ENCODE measurements at places on chromosomes 13 and 19.
A peak's percentile ranks its signal among the peaks of the same experiment; 100 is the strongest.

GRCh38 chr19:58037927-58038687 lies 4.3 kb downstream of the ZSCAN1 start:
- no peak for DNase-seq

DNA sequence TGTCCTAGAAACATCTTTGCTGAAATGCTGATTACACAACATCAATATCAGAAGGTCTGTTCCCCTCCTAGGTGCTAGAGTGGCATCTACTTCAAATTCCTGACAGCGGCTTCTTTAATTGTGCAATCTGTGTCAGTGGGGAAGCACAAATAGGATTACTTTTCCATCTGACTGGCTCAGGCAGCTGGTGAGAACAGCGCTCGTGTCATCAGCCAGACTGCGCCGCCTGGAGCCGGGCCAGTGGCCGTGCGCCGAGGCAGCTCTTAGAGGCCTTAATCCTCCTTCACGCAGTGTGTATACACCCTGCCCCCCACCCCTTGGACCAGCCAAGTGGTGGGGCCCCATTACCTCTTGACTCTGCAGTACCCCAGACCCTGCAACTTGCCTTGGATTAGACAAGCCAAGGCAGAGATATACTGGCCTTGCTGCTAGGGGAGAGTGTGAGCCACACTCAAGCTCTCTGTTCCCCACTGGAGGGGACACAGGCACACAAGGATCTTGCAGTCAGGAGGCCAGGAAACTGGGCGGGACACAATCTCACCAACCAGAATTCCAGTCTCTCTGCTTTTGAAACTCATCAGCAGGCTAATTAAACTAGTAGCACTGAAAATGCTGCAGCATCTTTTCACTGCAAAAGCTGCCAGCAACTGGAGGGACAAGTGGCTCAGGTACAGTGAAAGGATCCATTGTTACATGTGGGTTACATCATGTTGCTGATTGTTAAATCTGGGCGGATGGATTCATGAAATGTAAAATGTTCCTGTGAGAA lies 48.9 kb upstream of the EPHX3 start:
- no peak for DNase-seq

DNA sequence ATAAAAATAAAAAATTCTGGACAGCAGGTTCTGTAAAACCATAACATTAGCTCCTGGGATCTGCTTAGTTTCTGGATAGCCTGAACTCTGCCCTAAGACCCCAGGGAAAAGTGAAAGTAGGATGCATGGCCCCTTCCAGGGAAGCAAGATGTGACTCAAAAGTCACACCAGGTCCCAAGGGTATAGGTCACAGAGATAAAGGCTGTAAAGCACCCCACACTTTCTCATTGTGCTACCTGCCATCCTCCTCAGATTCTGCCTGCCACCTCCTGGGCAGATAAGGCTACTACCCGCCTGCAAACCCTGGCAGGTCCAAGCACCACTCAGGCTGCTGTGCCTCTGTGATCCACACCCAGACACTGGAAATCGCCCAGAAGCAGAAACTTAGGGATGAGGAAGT lies 20.6 kb downstream of the FFAR2 start:
- peak; percentile 72 for DNase-seq

DNA sequence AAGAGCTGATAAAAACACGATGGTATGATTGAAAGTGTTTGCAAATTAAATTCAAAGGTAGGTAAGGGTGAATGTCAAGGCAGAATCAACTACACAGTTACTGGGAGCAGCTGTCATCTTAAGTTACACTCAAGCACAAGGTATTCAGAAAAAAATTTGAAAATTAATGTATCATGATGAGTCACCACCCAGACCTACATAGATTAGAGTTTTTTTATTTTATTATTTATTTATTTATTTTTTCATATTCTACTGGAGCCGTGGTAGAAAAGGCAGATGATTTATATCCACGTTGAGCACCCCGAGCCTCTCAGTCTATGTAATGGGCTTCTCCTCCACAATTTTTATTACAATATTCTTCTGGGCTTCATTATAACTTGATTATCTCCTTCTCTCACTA lies 728.9 kb upstream of the ARGLU1 start:
- DNase-seq, result no peak

- no peak for DNase-seq
These were observed 6.1 kb upstream of the ERVV-1 start for GRCh38 chr19:53007606-53008005.

DNA sequence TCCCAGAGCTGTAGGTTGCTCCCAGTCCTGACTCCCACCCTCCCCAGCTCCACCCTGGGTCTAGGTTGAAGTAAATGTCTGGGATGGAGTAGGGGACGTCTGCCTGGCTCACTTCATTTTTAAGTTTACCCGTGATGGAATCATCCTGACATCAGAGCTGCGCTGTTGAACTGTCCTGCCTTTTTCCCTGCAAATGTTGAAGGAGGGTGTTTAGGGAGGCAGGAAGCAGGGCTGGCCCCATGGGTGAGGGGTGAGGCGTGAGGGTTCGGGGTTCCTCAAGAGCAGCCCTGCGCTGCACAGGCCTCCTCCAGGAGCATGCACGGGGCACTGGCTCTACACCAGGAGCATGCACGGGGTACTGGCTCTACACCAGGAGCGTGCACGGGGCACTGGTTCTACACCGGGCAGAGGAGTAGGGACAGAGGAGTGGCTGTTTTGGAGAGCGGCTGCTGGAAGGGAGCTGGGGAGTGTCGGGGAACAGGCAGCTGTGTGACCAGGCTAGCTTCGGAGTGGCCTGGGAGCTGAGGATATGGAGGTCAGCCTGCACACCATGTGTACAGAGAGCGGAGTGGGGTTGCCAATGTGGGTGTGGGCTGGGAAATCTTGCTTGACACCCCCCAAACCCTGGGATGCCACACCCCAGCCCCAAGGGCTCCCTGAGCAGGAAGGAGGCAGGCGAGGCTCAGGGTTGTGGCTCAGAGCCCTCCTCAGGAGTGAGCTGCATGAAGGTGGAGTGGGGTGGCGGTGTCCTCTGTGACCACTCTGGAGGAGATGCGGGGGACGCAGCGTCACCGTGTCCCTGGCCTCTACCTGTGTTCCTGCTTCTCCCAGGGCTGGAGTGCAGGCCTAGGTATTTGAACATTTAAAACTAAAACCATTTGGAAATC lies 63.3 kb downstream of the GPR12 start:
- no peak for DNase-seq

DNA sequence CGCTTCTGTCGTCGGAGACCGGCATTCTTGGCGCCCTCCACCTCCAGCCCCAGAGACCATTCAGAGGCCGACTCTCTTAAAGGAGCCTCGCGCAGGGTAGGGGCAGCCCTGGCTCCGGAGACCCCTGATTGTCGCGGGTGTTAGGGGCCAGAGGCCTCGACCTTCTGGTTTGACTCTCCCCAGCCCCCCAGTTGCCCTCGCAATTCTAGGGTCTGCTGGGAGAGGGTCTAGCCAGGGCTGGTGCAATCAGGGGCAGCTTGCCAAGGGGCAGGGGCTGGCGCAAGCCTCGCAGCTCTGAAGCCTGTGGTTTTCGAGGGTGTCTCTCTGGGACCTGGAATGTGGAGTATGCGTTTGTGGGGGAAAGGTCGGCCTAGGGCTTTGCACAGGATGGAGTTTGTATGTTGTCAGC lies 1.6 kb upstream of the SLC7A10 start:
- DNase-seq, result no peak

DNA sequence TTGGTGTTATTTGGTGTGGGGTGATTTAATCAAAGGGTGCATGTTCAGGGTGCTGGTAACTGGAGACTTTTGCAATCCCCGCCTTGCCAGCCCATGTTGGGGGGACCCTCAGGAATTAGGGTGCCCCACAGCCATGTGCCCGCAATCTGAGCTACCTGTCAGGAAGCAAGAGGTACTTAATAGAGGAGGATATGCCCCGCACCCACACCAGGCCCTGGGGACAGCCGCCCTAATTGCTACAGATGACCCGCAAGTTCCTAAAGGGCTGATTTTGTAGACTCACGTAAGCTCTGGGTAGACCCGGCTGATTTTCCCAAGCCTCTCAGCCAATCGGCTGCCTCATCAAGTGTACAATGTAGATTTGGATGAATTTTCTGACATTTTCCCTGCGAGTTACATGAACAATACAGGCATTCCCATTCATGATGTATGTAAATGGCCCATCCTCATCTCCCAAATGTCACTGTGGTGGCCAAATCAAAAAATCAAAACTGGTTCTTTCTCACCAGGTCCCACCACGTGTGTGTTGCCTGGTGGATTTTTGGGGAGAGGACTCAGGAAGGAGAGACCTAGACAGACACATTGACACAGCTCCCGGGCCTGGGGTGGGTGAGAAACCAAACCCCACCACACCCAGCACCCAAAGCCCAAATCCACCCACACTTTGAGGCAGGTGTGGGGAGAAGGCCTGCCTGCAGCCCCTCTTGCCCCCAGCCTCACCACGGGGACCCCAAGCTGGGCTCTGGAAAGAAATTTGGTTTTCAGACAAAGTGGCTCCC lies 119.2 kb upstream of the SPACA7 start:
- DNase-seq, result no peak

DNA sequence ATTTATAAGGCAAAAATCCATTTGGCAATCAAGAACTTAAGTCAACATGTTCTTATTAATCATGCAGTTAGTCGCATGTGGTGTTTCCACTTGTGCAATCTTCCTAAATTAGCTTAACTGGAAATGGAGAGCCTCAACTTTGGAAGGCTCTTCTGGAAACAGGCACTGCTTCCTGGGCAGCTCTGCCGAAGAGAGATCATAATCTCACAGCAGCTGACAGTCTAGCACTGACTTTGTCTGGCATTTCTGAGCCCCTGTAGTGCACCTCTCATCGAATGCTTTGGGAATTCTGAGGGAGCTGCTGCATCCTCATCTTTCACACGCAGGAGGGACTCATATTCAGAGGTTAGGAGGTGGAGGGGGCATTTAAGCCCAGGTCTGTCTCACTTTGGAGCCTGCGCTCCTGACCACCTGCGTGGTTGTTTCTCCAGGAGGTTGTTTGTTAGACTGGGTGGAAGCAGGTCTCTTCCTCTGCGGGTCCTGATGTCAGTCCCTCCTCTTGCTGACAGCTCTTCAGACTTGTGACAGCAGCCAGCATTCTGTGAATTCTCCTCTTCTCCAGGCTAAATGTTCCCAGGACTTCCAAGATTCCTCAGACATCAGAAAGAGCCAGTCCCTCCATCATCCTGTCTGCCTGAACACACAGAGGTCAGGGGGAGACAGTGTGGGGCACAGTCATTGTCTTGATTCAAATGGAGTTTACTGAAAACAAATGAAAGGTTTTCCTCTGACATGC lies 100.4 kb upstream of the GJB6 start:
- no peak for DNase-seq

GRCh38 chr13:49218493-49219051 lies 1.6 kb upstream of the MLNR start:
- no peak for DNase-seq

DNA sequence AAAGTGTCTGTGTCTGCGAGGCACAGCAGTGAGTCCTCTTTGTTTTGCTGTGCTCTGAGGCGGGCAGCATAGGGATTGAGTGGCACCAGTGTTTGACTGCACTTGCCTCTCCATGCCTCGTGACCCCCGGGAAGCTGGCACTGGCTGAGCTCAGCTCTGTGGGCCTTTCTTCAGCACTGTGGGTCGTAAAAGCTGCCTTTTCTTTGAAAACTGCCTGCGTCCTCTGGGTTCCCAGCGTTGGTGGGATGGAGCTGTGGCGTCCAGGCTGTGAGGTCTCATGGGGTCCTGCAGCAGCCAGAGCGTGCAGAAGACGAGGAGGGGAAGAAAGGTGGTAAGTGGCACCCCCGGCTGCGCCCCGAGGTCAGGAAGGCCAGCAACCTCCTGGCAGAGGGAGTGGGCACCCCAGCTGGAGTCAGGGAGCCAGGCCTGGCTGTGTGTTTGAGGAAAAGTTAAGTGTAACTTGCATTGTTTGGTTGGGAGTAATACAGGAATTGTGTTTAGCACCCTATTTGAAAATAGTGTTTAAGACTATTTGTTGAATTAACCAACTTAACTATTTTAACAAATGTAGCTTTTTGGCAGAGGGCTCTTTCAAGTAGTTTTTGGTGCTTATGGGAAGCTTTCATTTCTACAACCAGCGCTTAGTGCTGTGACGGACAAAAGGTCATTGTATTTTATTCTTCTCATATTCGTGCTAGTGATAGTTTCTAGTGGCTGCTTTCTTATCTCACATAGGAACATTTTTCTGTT lies 79.3 kb upstream of the TEX29 start:
- DNase-seq, result no peak

DNA sequence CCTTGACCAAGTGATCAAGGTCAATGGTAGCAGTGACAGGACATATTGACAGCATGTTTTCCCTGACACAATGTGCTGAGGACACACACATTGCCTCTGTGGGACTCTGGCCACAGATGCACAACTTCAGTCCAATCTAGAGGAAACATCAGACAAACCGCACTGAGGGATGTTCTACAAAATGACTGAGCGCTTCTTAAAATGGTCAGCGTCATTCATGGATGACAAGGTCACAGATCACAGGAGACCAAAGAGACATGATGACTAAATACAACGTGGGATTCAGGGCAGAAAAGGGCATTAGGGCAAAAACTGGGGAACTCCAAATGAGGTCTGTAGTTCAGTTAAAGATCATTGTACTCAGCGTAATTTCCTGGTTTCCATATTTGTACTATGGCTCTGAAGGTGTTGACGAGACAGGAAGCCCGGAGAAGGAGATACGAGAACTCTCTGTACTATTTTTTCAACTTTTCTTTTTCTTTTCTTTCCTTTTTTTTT lies 20.6 kb downstream of the PBX4 start:
- DNase-seq, result no peak

GRCh38 chr13:83168590-83168989 lies 713.7 kb downstream of the SLITRK1 start:
- no peak for DNase-seq

DNA sequence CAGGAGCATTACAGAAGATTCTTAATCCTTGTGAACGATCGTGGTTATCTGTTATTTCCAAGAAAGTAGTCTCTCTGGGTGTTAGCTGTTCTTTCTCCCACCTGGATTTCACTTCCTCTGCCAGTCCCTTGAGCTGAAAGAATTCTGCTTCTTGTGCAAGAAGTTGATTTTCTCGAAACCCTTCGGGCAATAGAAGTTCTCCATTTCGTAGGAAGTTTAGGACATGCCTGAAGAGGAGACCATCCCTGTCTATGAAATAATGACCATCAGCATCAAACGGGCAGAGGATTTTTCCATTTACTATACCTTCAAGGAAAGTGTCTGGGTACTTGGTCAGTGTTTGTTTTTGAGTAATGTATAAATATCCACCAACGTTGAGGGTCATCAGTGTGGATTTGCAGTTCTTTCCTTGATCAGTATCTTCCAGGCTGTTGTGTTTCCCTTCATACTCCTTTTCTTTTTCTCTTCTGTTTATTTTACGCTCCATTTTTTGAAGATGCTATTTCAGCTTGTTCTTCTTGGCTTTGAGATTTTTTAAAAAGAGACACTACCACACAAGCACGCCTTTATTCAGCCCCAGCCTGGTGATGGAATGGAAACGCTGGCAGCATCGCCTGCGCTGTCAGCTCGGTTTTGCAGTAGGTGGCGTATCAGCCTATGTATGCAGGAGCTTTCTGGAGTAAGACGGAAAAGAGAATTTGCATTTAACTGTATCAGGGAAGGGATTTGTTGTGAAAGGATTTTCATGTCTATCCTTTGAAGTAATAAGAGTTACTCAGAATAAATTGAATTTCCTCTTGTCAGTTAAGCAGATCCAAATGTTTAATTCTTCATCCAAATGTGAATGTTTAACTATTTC lies 6.5 kb downstream of the KCTD4 start:
- DNase-seq, result no peak

GRCh38 chr13:112734696-112735547 lies 45.1 kb downstream of the ATP11A start:
- no peak for DNase-seq
